ENCODE measurements at places on chromosomes 12 and 14.

GRCh38 chr12:67647799-67648520, 585 bp upstream of the DYRK2 start:
- peak; percentile 65 for DNase-seq

DNA sequence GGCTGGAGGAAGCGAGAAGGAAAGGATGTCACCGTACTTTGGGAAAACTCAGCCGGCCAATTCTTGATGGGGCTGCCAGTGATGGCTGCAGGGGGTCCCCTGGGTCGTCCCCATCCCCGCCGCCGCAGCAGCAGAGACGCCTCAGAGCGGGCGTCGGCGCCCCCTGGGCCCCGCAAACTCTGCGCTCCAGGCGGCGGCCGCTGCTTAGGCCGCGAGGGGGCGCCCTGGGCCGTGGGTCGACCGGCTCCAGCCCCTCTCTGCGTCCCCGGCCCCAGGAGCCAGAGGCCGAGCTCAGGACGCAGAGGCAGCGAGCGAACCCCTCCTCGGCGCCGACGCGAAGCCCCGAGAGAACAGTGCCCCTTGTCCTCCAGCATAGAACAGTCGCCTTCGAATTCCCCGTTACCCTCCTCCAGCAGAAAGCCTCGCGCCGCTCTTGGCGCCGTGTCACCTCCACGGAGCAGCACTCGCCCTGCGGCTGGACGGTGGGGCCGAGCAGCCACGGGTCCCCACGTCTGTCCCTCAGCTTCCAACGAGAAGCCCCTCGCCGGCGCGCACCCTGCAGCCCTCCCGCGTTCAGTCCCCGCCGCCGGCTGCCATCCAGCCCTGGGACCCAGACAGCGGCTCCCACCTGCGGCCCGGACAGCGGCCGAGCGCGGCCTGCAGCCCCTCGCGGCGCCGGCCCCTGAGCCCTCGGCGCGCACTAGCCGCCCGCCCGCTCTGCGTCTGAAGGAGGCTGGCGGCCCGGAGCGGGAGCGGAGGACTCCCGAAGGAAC, 106.6 kb downstream of the PRICKLE1 start:
- peak; percentile 38 for DNase-seq

DNA sequence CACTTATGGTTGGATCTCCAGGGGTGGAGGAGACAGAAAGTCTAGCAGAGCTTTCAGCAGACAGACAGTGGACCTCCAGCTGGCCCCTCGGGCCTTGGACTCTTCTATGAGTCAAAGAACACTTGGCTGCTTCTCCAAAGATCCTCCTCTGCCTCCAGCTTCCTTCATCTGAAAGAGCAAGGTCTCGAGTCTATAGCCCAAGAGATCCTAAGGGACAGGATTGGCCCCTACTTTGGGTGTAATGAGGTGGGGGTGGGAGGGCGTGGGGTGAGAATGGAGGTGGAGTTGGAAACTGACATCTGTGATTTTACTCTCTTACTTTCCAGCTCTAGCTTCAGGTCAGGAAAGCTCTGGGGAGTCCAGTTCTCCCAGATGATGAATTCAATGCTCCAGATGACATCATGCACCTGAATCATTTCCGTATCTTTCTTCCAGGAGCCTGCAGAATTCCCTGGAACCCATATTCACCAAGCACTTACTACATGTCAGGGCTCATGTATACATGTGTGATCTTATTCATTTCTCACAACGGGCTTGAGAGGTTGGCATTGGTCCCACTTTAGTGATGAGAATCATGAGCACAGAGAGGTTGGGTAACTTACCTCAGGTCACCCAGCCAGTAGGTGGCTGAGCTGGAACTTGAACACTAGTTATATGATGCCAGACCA, 10.2 kb upstream of the PGF start:
- DNase-seq = no peak

DNA sequence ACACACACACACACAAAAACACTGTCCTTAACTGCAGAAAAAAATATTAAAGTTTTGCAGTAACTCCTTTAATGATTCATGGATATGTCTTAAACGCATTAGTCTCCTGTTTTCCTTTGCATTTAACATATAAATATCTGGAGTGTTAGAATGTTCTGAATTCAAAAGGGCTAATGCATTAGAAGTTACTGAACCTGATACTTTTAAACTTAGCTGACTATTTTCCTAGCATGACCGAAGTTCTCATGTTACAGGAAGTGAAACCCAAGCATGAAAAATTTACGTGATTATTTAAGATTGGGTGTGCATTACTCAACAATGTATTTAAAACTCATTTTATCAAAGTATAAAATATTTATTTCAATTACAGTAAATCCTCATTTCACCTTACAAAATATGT, 791.2 kb downstream of the FLRT2 start:
- no peak for DNase-seq

Measured in NCI-H1436 (cell line).